Fibroblast of skin of back (primary cell): ENCODE measurements at places on chromosomes 5 and 9.
A peak's percentile ranks its signal among the peaks of the same experiment; 100 is the strongest.

DNA sequence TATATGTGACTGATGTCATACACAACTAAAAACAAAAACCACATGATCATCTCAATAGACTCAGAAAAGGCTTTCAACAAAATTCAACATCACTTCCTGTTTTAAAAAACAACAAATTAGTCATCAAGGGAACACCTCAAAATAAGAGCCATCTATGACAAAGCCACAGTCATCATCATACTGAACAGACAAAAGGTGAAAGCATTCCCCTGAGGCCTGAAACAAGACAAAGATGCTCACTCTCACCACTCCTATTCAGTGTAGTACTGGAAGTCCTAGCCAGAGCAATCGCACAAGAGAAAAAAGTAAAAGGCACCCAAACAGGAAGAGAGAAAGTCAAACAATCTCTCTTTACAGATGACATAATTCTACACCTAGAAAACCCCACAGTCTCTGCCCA is 893.5 kb upstream of the EDIL3 start:
- no peak for DNase-seq

DNA sequence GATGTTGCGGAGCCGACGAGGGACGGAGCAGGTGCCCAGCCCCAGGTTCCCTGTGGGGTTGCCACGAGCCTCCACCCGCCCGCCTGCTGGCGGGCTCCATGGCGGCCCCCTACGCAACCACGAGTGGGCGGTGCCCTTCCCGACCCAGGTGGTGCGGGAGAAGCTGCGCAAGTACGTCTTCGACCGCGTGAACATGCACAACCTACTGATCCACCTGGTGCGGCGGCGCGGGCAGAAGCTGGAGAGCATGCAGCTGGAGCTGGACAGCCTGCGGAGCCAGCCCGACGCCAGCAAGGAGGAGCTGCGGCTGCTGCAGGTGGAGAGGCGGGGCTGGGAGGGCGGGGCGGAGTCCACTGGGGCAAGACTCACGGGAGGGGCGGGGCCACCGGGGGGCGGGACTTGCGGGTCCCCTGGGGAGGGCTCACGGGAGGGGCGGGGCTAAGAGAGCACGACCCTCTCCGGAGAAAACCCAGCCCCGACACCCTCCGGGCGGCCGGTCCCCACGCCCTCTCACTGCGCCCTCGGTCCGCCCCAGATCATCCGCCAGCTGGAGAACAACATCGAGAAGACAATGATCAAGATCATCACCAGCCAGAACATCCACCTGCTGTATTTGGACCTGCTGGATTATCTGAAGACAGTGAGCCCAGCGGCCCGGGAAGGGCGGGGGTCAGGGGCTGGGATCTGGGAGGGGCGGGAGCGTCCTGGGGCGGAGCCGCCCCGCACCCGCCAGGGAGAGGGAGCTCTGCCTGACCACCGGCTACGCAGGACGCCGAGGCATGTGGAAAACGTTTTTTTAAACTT is 3.9 kb downstream of the CCDC183 start:
- peak; percentile 34 for DNase-seq

DNA sequence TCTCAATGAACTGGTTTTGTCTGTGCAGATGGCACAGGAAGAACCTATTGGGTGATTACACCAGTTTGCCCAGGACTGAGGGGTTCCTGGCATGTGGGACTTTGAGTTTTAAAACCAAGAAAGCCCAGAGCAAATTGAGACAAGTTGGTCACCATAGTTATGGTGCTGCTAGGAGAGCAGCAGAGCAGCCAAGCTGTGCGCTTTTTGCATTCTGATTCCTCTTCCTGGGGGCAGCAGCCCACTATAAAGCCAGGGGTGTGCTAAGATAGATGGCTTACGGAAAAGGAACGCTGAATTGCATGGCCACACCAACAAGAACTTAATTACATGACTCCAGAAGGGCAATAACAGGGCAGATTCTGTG is 49.7 kb downstream of the TIMD4 start:
- DNase-seq = no peak

DNA sequence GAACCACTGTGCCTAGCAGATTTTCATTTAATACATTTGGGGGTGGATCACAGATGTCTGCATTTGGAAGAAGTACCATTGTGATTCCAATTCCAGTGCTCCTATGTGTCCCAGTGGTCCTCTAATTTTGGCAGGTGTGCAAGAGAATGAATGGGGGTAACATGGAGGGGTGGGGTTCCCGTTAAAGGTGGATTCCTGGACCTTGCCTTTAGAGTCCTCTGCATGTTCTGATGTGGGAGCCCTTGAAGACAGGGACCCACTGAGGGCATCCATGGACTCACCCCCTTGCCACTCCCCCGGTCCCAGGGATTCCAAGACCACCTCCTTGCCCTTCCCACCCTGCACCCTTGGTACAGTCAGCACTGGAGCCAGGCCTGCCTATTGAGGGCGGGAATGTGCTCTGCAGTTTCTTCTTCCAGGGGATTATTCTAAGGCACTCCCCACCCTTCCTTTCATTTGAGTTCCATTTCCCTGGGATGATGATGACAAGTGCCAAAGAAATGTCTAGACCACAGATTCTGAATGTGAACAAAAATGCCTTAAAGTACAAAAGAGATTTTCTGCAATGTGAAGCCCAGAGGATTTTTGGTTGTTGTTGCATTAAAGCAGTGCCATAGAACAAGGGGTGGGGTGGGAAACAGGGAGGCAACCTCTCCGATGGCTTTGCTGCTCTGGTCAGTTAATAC is 119.4 kb upstream of the PTCH1 start:
- DNase-seq = peak; percentile 82

- no peak for DNase-seq
Observed at GRCh38 chr9:136711751-136712689, at the start of gene DIPK1B. Gene DIPK1B, plus strand, starts transcription at chr9:136712572. Its CDS starts 94 bp downstream, at chr9:136712666.

DNA sequence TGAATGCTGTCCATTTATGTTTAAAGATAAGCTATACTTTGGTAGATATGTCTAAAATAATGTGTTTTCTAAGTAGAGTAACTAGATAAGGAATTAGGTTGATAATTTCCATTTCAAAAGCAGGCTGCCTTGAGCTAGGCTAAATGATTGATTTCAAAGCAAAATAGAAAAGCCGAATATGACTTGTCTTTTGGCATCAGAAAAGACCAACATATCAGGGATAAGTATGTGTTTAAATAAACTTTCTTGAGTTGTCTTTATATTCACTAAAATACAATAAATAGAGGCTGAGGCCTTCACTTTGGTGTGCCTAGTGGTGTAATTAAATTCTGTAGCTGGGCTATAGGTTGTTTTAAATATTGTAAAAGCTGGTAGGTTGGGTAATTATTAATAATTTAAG is 569.0 kb downstream of the TAF11L14 start:
- no peak for DNase-seq

DNA sequence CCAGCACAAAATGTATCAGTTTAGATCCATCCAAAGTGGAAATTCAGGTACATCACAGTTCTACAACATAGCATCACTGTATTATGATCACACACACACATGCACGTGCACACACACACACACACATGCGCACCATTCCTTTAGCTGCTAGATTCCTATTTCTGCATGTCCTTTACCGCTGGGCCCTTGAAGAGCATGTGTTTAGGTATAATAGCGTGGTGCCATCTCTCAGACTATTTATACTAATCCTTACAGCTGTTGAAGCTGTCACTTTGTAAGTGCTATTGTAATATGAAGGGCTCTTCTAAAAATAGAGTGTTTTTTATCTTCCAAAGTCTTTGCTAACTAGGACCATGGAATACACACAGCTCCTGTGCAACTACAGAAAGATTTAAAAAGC is 308.8 kb upstream of the TRPC7 start:
- DNase-seq = no peak

DNA sequence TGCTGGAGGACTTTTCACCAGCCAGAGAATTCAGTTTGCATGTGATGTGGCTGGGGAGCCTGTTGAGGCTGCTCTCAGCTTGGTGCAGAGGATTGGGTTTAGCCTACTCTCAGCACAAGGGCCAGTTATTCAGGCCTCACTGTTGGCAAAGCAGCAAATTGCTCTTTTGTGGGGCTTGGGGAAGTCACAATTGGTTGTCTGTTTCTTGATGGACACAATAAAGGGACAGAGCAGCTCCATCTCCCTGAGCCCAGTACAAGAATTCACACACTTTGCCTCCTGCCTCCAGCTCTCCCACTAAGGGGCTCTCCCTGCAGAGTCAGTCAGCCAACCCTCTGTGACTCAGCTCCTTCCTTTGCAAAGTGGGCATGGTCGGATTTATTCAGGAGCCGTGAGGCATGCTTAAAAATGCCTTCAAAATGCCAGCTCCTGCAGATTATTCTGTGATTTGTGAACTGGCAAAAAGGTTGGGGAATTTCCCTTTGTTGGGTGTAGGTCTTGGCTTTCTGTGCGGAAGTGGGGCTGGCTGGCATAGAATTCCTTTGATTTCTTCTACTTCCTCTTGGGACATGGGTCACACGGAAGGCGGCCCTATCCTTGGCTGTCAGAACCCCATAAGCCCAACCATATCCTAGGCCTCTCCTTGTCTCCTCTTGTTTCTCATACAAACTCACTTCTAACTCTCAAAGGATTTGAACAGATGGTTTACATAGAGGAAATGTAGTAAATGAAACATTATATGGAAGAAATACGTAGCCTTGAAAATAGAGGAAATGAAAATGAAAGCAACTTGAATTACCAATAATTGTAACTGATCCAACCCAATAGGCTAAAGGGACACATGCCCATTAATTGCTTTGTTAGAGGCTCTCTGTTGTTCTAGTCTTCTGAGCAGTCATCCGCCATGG is 118.7 kb upstream of the CD180 start:
- peak; percentile 81 for DNase-seq

DNA sequence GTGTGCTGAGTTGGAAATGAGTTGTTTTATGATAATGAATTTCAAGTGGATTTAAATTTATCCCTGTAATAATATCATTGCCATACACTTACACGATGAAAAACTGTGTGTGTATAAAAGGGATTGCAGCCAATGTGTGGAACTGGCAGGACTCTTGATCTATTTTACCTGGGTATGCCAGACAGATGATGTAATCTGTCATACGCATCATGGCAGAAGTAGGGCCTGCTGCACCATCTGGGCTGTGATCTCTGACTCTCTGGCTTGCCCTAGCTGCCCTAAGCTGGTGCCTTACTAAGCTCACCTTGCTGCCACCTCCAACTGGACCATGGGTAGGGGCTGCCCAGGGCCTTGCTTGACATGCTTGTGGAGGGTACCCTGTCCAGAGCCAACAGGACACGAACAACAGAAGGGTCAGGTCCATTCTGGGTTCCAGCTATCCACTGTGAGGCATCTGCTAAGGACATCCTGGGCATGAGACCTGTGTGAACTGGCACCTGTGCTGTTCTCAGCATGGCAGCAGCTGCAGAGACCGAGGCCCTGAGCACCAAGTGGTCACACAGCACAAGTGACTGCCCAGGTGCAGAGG is 184.2 kb downstream of the FSTL4 start:
- DNase-seq = no peak

DNA sequence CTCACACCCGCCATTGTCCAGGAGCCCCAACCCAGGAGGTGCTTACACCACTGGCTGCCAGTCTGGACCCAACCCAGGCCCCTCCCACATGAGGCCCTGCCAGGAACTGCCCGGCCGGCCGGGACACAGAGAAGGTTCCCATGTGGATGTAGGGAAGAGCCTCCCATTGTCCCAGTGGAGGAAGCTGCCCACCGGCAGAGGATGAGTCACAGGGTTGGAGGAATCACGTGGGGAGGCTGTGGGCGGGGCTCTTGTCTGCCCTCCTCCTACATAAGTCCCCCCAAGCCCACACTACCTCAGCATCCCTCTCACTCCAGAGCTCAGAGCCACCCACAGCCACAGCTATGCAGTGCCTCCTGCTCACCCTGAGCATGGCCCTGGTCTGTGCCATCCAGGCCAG is 26.1 kb downstream of the PAEP start:
- DNase-seq = no peak

DNA sequence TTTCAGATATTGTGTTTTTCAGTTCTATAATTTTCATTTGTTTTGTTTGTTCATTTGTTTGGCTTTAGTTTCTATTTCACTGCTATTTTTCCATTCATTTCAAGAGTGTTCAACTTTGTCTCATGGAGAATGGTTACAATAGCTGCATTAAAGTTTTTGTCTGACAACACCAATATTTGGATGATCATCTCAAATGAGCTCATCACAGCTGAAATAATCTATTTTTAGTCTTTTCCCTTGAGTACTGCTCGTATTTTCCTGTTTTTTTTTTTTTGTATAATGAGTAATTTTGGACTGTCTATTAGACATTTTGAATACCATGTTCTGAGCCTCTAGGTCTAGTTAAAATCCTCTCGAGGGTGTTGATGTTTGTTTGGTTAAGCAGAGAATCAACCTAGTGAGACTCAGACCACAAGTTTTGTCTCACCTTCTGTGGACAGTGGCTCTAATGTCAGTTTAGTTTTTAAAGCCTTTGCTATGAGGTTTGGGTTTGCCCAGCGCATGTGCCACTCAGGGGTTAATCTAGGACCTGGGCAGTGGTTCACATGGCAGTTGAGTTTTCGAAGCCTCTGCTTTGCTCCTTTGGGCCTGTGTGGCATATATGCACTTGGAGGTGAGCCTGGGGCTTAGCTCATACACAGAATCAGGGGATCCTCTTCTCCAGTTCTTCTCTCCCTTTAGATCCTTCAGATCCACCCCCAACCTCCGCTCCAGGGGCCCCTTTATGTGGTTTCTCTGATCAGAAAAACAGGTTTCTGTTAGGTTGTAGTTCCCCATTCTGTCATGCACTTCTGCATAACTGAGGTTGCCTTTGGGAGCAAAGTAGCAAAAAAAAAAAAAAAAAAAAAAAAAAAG is 79.8 kb downstream of the ARSB start:
- peak; percentile 62 for DNase-seq
